ENCODE measurements at places on chromosomes 4 and X. TPM values are rescaled to one million over a fixed set of nuclear protein-coding genes. Genes with fewer than 3 reads are reported as not detected.

- DNase-seq = no peak
Observed at GRCh38 chrX:3529466-3530010, 183.1 kb upstream of the MXRA5 start.

- no peak for DNase-seq
Observed at GRCh38 chr4:126991965-126992364, 640.8 kb upstream of the INTU start.

DNA sequence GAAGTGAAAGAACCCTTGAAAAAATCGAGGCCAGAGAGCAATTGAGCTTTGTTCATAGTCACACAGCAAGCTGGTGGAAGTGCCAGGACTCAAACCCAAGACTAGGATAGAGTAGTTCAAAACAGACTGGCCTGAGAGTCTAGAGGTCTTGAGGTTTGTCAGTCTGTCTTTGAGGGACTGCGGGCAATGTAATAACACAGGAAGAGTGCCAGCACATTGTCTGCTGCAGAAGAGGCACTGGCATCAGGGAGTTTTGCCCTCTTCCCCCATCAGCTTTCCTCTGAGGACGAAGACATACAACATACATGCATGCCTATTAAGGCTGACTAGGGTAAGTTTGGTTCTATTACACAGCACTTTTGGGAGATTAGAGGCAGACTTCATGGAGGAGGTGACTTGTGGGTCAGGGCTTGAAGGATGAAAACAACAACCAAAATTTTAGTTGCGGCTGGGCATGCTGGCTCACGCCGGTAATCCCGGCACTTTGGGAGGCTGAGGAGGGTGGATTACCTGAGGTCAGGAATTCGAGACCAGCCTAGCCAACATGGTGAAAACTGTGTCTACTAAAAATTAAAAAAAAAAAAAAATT, 64.1 kb upstream of the LAS1L start:
- no peak for DNase-seq

- DNase-seq = no peak
Observed at GRCh38 chr4:8472689-8473197, 32.2 kb downstream of the TRMT44 start.

DNA sequence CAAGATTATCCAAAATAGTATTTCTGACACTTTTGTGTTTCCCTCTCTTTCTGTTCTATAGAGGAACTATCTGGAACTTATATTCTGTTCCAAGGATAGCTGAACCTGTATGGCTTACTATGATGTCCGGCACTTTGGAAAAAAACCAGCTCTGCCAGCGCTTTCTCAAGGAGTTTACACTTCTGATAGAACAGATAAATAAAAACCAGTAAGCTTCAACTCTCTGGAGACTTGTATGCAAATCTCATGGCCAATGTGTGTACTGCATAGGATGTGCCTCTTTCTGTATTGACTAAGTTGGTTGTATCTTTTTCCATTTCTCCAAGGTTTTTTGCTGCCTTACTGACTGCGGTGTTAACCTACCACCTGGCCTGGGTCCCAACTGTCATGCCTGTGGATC, 92.5 kb downstream of the FNIP2 start:
- no peak for DNase-seq

GRCh38 chrX:7120878-7121219, 26.7 kb upstream of the STS start:
- DNase-seq = no peak

DNA sequence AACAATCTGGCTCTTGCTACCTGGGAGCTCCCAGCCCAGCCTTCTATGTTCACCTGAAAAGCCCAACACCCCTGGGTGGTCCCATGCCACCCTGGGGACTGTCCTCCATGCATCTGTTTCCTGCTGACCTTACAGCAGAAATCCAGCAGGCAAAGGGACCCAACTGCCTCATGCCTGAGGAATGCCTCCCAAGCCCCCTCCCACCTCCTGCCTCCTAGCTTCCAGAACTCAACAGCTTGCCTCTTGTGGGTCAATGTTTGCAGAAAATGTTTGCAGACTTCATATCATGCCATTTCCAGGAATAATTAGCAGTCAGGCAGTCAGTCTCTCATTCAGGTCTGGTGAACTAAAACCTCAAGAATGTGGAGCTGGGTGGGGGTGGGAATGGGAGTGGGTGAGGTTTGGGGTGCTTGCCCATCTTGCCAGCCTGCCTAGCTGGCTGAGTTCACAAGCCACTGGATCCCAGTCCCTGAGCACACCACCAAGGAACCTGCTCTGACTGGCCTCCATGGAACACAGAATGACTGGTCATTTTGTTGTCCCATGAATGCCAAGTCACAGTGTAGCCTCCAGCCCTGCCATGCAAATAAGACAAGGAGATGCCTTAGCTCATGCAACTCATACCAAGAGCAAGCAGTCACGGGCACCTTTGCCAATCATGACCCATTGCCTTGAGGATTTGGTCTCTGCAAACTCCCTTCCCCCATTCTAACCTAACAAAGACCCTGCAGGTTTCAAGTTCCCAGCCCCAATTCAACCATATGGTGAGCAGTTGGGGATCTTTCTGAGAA, 12.1 kb upstream of the PLAC1 start:
- no peak for DNase-seq

- DNase-seq = no peak
Observed at GRCh38 chrX:152444338-152444737, 6.8 kb downstream of the GABRA3 start.

- DNase-seq = no peak
Observed at GRCh38 chr4:177902386-177902785, 460.1 kb upstream of the AGA start.

- no peak for DNase-seq
Observed at GRCh38 chr4:123856689-123857545, 460.3 kb downstream of the SPRY1 start.

DNA sequence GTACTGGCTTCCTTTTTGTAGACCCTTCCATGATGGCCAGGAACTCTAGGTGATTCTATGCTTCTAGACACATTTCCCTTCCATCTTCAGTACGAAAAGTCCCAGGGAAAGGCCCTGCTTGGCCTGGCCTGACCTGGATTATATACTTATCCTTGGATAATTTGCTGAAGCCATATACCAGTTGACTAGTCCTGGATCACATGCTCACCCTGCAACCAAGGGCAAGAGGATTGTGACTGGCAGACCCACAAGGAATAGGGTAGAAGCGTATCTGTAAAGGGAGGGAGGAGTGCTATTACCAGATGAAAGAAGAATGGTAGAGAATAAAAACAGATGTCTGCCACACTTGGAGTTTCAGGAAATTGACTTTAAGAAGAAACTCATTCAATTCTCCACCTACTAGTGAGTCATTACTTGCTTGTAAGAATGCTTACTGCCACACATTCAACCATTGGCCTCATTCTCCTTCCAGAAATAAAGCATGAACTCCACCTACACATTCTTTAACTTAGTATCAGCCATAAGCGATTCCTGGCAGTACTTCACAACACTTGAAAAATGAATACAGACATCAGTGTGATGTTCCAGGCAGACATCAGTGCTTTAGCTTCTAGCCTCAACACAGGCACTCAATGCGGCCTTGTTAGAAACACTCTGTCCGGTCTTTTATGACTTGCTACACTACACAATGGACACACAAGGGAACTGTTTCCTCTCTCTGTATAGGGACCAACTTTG, 141.8 kb downstream of the CBR4 start:
- no peak for DNase-seq

DNA sequence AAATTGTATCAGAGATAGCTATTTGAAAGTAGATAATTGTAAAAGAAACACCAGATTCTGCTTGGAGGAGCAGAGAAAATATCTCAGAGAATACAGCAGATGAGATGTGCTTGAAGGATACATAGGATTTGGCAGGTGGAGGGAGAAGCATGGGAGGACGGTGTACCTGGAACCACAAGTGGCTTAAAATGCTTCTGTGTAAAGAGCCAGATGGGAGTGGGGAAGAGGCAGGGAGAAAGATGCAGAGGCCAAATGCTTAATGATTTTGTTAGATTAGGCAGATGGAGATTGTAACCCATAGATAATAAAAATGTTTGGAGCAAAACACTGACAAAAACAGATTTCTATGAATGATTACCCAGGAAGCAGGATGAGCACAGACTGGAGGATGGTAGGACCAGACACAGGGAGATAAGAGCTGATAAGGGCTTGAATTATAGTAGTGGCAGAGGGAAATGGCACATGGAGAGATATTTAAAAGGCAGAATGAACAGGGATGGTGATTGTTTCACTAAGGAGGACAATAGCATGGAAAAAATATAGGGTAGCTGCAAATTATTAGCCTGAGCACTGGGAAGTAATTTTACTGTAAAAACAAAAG, 145.7 kb upstream of the TBC1D9 start:
- DNase-seq = no peak

DNA sequence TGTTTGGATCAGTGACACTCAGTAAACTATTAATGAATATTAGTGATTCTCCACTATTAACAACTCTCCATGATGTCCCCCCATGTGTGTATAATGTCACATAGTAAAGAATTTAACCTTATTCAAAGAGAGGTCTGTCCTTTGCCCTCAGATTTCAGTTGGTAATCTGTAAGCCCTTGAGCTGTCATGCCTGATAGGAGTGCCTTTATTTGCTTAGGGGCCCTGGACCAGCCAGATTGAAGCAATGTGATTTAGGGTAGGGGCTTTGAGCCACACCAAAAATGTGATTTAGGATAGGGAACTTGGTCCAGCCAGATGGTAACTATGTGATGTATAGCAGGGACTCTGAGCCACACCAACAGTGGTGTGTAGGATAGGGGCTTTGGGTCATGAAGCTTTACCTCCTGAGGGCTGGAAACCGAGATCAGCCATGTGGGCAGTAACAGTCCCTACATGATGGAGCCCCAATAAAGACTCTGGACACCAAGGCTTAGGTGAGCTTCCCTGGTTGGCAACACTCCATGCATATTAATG, 44.3 kb upstream of the PAGE4 start:
- no peak for DNase-seq

- DNase-seq = no peak
Observed at GRCh38 chr4:131547506-131547981, 1601.5 kb upstream of the PCDH10 start.

DNA sequence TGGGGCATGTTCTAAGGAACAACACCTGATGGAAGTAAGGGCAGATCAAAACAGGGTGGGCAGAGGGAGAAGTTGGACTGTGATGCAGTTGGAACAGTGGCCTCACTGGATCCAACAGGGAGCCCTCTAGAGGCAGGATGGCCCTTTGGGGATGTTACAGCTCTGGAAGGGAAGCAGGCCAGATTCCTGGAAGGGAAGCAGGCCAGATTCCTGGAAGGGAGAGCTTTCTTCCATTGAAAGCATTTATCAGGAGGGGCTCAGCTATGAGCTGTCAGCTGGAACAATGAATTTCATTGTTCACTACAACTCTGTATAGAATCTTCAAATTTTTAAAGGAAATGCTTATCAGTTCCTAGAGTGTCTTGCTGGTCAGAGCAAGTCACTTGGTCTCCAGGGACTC, 17.7 kb downstream of the IL15 start:
- DNase-seq = no peak

GRCh38 chr4:78945651-78946179, 6.5 kb upstream of the PAQR3 start:
- no peak for DNase-seq

GRCh38 chr4:87057835-87058355, 123.1 kb downstream of the AFF1 start:
- DNase-seq = no peak

GRCh38 chr4:139655116-139655515, 10.5 kb upstream of the MGST2 start:
- no peak for DNase-seq

DKK2 gene
- polyA plus RNA-seq = not detected

CPZ gene
- not detected for polyA plus RNA-seq

ADH1A gene
- polyA plus RNA-seq = not detected

CDKL2 gene
- polyA plus RNA-seq = 0.37 TPM

GYPE gene
- polyA plus RNA-seq = not detected

USP17L19 gene
- not detected for polyA plus RNA-seq
